Progenitor cell of endocrine pancreas (in vitro differentiated cells): ENCODE measurements at places on chromosomes 2 and 18. TPM values are rescaled to one million over a fixed set of nuclear protein-coding genes. Genes with fewer than 3 reads are reported as not detected.
A peak's percentile ranks its signal among the peaks of the same experiment; 100 is the strongest.

Gene ZNF385B
- 4.9 and 5.5 TPM in 2 replicates for total RNA-seq

Gene POTEI
- 4.9 and 5.6 TPM in 2 replicates for total RNA-seq

DNA sequence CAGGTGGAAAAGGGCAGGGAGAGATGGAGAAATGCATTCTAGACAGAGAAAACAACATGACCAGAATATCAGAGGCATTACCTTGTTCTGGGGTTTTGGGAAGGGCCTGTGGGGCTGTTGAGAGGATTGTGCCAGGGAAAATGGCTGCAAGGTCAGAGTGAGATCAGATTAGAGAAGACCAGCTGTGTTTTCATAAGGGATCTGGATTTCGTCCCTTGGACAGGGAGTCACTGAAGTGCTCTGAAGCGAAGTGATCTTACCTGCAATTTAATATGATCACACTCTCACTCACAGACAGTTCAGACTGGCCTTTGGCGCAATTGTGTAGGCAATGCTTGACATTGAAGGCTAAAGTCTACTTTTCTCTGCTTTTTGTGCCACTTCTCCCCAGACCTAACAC lies 20.3 kb upstream of the REG3G start:
- no peak for DNase-seq
- peaks cover 3% of the 10 kb centered on the region for H3K27me3 ChIP-seq
- H3K36me3 ChIP-seq = no peaks in the 10 kb centered on the region

DNA sequence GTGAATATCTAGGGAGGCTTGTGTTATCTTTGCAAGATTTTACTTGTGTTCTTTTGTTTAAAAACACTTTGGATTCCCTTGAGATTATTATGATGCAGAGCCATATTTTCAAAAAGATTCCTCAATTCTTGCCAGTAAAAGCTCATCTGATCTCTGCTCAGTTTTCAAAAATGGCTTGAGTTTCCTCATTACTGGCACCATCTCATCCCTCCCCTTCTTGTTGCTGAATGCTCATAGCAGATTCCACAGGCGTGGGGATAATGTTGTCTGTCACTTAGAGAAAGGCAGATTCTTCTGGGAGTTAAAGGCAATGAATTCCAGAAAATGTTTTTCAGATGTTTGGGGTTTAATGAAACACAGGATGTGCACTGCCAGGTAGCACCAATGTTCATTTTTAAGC lies 170.4 kb upstream of the TANK start:
- H3K4me1 ChIP-seq = peaks cover 8% of the 10 kb centered on the region
- H3K4me3 ChIP-seq = no peak overlapping the region
- no peak overlapping the region for H3K27ac ChIP-seq
- no peaks in the 10 kb centered on the region for H3K27me3 ChIP-seq
- no peak for DNase-seq
- no peaks in the 10 kb centered on the region for H3K36me3 ChIP-seq

- H3K27me3 ChIP-seq = no peaks in the 10 kb centered on the region
- DNase-seq = no peak
- no peak overlapping the region for H3K27ac ChIP-seq
- no peak overlapping the region for H3K4me3 ChIP-seq
- H3K36me3 ChIP-seq = no peaks in the 10 kb centered on the region
- no peaks in the 10 kb centered on the region for H3K4me1 ChIP-seq
Measured at GRCh38 chr18:72180689-72181088, 363.5 kb downstream of the CBLN2 start.

DNA sequence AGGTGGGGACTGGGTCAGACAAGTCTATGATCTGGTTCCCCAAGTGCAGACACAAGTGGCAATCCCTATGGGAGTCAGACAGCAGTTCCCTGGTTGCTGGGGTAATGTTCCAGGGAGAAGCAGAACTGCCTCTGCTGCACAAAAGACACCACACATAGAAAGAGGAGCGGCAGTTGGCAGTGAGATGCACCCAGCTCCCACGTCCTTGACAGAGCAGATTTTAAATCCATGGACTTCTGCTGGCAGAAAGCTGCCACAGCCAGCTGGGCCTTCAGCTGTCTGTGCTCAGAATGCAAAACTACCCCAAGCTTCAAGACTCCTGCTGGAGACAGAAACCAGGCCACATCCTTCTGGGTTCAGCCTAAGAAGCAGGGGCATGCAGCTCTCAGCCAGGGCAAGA lies 147.2 kb downstream of the ETAA1 start:
- H3K4me1 ChIP-seq = peaks cover 8% of the 10 kb centered on the region
- peaks cover 5% of the 10 kb centered on the region for H3K36me3 ChIP-seq
- H3K27ac ChIP-seq = no peak overlapping the region
- DNase-seq = no peak
- no peak overlapping the region for H3K4me3 ChIP-seq
- H3K27me3 ChIP-seq = no peaks in the 10 kb centered on the region

- peaks cover 4% of the 10 kb centered on the region for H3K27me3 ChIP-seq
- H3K4me3 ChIP-seq = peak overlapping the region; percentile 33
- peak overlapping the region; percentile 77 for H3K27ac ChIP-seq
Measured at GRCh38 chr2:23028106-23028505, 356.9 kb upstream of the KLHL29 start.
